Heart left ventricle (tissue), 16 donors: ENCODE measurements at places on chromosomes 1 and 21. TPM values are rescaled to one million over a fixed set of nuclear protein-coding genes. Genes with fewer than 3 reads are reported as not detected.

The ADCY10 gene
- total RNA-seq: 0.57 TPM

DNA sequence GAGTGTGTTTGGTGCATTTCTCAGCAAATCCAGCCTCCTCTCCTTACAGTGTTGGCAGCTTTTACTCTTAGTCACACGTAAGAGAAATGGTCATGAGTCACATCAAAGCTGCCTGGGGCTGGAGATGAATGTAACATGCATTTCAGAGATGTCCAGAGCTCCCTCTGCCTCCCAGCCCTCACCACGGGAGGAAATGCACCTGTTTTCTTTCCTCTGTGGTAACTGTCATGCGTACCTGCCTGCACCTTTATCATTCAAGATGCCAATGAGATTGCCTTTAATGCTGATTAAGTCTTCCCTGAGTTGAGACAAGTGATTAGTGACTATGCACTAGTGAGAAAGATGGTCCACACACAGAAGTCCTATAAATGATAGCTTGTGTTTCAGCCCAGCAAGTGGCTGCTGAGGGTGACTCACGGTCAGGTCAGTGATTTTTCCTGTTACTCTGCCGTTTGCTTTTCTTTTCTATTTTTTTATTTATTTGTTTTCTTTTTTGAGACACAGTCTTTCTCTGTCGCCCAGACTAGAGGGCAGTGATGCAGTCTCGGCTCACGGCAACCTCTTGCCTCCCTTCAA, 277.3 kb upstream of the FMN2 start:
- no peaks in the 10 kb centered on the region for H3K27me3 ChIP-seq
- H3K27ac ChIP-seq: no peak overlapping the region
- H3K4me1 ChIP-seq: no peaks in the 10 kb centered on the region

DNA sequence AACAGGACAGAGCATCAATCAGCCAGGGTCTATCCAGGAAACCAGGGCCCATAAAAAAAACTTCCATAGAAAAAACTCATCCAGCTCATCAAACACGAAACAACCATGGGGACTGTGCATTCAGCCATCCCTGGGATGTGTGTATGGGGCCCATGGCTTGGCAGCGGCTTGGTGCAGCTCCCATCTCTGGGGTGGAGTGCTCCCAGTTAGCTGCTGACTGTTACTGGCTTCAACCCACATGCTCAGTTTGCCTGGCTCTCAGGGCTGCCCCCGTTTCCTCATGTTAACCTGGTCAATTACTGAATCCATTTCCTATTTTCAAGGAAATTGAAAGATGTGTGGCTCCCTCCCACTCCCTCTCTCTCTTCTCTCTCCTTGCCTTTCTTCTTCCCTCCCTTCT, 37.3 kb upstream of the STUM start:
- H3K4me3 ChIP-seq: no peak overlapping the region
- no peaks in the 10 kb centered on the region for H3K36me3 ChIP-seq
- no peak overlapping the region for H3K27ac ChIP-seq
- no peak for DNase-seq
- no peaks in the 10 kb centered on the region for H3K27me3 ChIP-seq
- H3K4me1 ChIP-seq: no peaks in the 10 kb centered on the region

The DIPK1A gene
- 4.9 TPM for total RNA-seq

DNA sequence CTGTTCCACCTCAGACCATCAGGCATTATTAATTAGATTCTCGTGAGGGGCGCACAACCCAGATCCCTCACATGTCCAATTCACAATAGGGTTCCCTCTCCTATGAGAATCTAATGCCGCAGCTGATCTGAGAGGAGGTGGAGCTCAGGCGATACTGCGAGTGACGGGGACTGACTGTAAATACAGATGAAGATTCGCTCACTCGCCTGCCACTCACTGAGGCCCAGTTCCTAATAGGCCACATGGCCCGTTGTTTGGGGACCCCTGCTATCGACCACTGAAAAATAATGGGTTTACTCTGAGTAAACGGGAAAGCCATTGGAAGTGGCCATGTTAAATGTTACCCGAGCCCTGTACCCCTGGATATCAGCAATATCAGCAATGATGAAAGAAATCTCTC, 65.9 kb downstream of the GRIK1 start:
- H3K4me3 ChIP-seq: no peak overlapping the region
- DNase-seq: no peak
- no peaks in the 10 kb centered on the region for H3K4me1 ChIP-seq

The LEFTY2 gene
- 0.75 TPM for total RNA-seq

The MX2 gene
- 17.7 TPM for total RNA-seq

DNA sequence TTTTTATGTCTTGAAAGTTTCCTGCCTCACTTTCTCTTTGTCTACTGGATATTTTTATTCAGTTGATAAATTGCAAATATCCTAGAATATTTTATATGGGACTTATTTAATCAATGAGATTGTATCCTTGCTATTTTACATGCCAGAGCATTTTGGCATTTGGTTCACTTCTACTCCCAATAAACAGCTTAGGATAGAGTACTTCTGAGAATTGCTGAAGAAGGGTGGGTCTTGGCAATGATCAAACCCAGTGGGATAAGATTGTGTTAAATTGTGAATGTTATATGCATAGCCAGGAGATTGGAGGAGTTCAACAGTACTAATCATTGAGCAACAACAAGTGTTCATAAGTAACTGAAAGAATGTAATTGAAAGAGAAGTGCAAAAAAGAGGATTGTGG, 60.1 kb downstream of the SDCCAG8 start:
- H3K36me3 ChIP-seq: peaks cover 35% of the 10 kb centered on the region
- no peaks in the 10 kb centered on the region for H3K27me3 ChIP-seq
- no peak overlapping the region for H3K27ac ChIP-seq
- no peak for DNase-seq
